ENCODE measurements at places on chromosomes 2 and 18. TPM values are rescaled to one million over a fixed set of nuclear protein-coding genes. Genes with fewer than 3 reads are reported as not detected.

DNA sequence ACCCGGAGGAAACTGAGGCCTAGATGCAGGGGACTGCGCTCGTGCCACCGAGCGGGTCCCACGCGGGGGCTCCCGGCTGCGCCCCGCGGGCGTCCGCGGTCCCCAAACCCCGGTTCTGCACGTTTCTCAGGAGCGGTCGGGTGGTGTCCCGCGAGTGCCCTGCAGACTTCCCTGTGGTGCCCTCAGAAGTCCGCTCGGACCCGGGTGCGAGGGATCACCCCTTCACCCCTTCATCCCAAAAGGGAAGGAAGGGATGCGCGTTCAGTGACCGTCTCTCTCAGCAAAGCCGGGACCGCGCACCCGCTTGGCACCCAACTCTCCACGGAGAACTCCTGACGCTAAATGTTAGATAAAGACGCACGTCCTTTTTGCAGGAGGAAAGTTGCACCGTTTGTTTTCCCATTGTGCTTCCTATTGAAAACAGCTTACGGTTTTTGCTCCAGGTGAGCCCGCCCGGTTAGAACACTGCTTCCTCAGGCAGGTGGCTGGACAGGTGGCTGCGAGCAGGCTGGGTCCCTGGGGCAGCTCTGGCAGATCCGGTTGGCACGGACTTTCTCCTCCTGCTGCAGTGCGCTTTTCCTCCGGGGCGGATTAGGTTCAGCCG lies 779 bp downstream of the DGKD start:
- DNase-seq = no peak

GRCh38 chr2:180670302-180671003 lies 310.0 kb upstream of the UBE2E3 start:
- no peak for DNase-seq

DNA sequence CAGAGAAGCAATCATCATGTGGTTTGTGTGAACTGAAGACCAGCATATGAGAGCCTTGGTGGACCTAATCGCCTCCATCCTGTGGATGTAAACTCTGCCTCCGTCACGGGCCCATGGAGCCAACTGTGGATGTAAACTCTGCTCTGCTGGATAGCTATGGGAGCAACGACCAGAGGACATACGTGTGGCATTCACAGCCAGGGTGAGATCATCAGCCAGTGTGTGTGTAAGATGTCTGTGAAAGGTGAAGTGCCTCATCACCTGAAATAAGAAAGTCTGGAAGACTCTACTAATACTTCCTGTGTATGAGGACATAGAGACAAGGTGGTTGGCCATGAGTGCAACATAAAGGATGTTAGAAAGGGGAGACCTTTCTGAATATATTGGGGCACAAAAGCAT lies 63.5 kb downstream of the CYB5A start:
- no peak for DNase-seq

GRCh38 chr18:47391665-47392064 lies 140.2 kb upstream of the SKOR2 start:
- no peak for DNase-seq

DNA sequence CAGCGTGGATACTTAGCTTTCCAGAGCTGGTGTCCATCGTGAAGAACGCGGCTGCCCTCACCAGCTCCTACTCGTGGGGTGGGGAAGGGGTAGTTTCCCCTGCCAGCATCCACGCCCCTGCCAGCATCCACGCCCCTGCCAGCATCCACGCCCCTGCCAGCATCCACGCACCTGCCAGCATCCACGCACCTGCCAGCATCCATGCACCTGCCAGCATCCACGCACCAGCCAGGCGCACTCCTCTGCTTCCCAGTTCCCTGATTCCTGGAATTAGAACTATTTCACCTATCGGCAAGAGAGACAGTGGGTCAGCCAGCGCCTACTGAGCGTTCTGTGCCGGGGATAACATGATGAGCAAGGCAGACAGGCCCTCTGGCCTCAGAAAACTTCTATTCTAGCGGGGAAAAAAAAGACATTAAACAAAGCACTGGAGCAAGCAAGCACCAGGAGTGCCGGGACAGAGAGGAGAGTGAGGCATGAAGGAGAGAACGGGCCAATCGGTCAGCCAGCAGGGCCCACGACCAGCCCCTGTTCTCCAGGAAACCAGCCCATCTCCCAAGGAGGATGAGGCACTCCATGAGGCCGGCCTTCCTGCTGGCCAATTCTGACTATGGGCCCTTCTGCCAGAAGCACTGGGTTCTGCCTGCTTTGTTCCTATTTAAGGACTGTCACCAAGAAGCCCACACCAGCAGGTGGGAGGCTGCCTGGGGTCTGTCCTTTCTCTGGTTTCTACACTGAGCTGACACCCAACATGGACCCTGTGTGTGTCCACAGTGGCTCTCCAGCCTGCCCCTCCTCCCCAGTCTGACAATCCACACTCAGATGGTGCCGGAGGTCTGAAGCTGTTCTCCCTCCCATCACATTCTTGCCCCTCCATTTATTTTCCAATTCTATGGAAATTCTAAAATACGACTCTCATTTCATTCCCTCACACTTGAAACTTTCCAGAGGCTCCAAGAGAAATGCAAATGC lies 78.4 kb upstream of the SALL3 start:
- DNase-seq = no peak

- DNase-seq = no peak
Measured at GRCh38 chr2:10619643-10620042, 70.1 kb downstream of the NOL10 start.

DNA sequence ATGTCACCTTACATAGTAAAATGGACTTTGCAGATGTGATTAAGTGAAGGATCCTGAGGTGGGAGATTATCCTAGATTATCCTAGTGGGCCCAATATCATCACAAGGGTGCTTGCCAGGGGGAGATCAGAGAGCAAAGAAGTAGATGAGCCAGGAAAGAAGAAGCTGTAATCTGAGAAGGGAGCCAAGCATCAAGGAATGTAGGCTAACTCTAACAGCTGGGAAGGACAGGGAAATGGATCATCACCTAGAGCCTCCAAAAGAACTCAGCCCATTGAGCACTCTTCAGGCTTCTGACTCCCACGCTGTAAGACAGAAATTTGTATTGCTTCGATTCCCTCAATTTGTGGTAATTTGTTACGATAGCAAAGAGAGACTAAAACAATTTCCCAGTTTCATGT lies 309.9 kb downstream of the LRP1B start:
- DNase-seq = no peak

DNA sequence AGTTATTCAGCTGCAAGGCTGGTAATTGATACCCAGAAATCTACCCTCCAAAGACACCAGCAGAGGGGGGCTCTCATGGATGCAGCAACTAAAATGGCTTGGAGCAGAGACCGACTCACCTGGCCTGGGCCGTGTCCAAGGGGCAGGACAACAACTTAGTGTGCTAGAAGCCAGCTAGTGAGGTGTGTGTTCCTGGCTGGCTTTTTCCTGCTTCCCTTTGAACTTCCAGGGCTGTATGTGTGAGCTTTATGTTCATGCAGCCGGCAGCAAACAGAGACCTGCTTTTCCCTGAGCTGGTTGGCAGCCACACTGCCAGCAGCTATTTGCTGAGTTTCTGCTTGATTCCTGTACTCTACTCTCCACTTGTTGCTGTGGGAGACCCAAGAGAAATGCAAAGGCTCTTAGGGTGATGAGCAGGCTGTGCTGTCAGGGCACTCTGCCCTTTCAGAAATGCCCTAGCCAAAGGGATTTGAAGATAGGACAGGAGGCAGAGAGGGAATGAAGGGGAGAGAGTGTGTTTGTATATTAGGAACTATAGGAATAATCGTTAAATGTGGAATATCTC lies 23.7 kb upstream of the GRP start:
- DNase-seq = no peak

DNA sequence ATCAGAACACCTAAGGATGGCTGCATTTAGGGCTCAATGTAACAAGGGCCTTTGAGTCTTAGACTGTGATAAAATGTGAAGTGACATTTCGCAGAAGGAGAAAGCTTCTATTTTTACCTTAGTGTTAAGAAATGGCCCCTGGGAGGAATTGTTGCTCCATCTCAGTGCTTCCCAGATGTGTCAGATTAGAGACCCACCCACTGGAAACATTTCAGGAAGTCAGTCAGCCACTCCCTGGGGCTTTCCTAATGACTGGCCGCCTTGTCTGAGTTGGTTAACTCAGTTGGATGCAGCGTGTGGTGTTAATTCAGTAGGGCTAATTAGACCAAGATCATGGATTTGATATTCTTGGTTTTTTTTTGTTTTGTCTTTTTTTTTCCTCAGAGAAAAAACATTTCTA lies 355.9 kb downstream of the PIK3C3 start:
- no peak for DNase-seq

DNA sequence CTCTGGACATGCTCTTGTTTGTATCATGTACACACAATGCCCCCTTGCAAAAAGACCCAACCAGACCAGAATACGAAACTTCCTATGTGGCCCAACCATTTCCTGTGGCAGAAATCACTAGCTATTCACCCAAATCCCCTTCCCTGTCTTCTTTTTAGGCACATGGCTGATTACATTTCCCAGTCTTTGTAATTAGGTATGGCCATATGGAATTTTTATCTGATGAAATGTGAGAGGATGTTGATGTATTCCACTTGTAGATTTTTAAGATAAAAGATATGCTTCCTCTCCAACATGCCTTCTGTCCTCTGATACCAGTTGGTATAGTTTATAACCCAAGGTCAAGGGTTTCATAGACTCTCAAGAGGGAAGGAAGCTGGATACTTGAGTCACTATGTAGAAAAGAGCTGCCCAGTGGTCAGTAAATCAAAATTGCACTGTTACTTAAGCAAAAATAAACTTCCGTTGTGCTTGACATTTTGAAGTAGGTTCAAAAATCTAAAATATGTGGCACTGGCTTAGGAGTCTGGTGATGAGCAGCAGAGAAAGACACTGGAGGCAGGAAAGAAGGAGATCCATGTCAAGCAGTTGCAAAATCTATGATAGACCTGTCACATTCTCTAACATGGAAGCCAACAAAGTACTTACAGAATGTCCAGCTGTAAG lies 297.4 kb downstream of the SMAD2 start:
- no peak for DNase-seq

DNA sequence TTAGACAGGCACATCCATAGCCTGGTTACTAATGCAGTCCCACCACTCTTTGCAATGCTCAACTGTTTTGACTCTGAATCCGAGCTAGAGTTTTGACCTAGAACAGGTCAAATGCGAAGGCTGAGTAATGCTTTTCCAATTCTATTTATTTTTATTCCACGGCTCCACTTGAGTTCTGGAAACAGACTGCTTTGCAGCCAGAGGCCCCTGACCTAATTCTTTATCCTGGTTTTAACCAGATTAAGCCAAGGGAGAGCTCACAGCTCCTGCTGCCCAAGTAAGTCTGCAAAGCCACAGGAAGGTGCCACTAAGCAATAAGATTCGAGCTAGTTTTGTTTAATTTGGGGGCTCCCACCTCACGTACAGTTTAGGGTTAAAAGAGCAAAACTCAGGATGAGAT lies 51.4 kb downstream of the MREG start:
- DNase-seq = no peak

DNA sequence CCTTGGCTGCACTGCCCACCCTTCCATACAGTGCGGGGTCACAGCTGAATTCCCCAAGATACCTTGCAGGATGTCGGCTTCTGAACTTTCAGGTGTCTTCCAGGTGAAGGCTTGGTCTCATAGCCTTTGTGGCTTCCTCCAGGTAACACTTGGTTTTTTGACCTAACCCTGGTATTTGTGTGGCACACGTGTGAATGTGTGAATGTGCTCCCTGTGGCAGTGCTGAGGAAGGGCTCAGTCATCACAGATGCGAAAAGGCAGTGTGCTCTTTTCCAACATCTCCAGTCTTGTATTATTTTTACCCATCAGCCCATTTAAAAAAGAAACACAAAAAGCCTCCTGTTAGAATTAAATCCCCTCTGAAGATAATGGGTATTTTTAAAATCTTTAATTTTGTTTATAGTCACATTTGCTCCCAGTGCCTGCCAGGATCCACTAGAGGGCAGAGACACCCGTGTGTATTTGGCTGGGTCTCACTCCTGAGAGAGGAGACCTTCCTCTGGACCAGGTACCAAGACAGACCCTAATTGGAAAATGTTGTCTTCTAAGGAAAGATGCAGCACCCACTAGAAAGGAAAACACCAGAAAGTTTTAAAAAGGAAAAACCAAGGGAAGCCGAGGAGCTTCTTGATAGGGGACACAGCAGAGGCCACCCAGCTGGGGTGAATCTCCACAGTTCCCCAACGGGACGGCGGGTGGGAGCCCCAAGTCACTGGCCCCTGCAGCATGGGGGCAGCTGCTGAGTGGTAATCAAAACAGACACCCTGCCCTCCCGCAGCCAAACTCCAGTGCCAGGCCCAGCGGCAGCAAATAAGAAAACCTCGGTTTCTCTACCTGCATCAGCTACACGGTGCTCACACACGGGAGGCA lies 27.7 kb downstream of the FAM110C start:
- DNase-seq = no peak

DNA sequence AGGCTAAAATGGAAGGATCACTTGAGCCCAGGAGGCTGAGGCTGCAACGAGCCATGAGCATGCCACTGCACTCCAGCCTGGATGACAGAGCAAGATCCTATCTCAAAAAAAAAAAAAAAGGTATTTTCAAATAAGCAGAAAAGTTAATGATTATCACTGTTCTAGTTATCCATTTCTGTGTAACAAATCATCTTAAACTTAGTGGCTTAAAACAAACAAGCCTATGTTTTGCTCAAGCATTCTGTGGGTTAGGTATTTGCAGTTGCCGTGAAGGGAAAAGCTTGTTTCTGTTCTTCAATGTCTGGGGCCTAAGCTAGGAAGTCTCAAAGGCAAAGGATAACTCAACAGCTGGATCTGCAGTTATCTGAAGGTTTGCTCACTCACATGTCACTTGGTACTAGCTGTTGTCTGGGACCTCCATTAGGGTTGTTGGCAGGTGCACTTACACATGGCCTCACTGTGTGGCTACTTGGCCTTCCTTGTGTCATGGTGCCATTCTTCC lies 14.1 kb downstream of the MFF start:
- DNase-seq = no peak

DNA sequence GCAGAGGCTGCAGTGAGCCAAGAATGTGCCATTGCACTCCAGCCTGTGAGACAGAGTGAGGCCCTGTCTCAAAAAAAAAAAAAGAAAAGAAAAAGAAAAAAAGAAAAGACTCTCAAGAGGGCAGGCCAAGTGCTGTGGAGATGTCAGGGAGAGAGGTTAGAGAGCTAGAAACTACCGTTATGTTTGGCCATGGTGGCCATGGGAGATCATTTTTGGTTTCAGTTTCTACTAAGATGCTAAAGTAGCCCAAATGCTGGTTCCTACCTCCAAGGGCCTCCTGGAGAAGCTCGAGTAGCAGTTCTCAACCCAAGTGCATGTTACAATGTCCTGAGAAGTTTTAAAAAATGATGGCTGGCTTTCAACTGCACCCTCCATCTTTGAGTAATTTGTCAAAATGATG lies 47.4 kb upstream of the TCF4 start:
- DNase-seq = no peak

DNA sequence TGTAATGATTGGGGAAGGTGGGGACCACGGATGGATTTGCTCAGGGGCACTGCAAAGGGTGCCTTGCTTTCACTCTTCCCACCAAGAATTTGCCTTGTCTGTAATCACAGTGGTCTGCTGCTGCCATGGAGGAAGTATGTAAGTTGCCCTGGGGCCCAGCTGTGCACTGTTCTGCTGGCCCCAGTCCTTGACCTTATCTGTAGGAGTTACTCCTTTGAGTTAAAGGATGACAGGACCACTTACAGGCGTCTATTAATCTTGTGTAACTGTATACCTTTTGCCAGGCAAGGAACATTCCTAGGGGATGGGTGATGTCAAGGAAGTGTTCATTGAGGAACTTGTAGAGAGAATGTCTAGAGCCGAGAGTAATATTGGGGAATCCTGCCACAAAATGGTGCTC lies 212.8 kb upstream of the LRRTM1 start:
- DNase-seq = no peak

RNU2-63P gene
- total RNA-seq = not detected

G6PC2 gene
- total RNA-seq = not detected

RAPGEF4 gene
- 11.1 TPM for total RNA-seq

MAP3K19 gene
- not detected for total RNA-seq

HOXD10 gene
- total RNA-seq = not detected

IL36RN gene
- total RNA-seq = 37.2 TPM

IL36B gene
- total RNA-seq = not detected

CFC1B gene
- not detected for total RNA-seq
